Pons (tissue), 1 donor: ENCODE measurements at places on chromosomes 7 and 10.

GRCh38 chr10:99859585-99859984 lies 77.1 kb downstream of the ABCC2 start:
- DNase-seq: no peak

GRCh38 chr7:112510001-112510742 lies 29.4 kb downstream of the LSMEM1 start:
- no peak for DNase-seq

DNA sequence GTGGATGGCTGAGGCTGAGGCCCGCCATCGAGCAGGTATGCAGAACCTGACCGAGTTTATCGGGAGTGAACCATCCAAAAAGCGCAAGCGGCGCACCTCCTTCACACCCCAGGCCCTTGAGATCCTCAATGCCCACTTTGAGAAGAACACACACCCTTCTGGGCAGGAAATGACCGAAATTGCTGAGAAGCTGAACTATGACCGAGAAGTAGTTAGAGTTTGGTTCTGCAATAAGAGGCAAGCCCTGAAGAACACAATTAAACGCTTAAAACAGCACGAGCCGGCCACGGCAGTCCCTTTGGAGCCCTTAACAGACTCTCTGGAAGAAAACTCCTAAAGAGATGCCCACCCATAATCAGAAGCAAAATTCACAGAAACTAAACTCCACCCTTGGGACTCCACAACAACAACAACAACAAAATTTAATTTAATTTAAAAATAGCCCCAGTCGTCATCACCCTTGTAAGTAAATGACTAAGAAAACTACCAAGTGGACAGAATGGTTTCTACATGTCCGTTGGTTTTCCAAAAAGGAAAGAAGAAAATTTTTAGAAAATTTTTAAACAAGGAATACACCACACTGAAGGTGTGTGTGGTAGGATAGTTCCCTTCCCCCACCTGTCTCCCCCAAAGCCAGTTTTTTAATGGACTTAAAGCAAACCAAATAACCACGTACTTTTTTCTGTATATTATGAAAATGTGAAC lies 101.7 kb upstream of the YAE1 start:
- DNase-seq: no peak

- no peak for DNase-seq
These were observed 69.8 kb upstream of the INSIG1 start for GRCh38 chr7:155227788-155228458.

- DNase-seq: no peak
These were observed 505.5 kb downstream of the SDK1 start for GRCh38 chr7:3806516-3806915.
